Activated CD4-positive, alpha-beta T cell treated with anti-CD3 and anti-CD28 coated beads, Interleukin-2, amount 50 U/mL, for 48 hours (primary cell): ENCODE measurements at places on chromosomes 5 and 9.

DNA sequence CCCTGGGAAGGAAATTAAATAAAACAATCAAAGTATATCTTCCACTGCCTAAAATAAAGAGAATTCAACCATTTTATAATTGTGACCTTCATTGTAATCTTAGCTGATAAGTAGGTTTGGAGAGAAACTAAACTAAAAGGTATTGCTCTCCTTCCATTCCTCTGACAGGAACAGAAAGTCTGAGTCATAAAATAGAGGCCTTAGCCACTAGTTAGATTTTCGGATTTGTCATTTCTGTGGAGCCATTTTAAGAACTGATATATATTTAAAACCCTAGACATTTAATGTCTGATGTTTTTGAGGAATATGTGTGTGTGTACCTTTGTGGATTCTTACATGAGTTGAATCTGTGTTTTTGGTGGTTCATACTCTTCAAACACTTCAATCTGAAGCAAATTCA lies 11.8 kb upstream of the TMC1 start:
- no peak for DNase-seq

DNA sequence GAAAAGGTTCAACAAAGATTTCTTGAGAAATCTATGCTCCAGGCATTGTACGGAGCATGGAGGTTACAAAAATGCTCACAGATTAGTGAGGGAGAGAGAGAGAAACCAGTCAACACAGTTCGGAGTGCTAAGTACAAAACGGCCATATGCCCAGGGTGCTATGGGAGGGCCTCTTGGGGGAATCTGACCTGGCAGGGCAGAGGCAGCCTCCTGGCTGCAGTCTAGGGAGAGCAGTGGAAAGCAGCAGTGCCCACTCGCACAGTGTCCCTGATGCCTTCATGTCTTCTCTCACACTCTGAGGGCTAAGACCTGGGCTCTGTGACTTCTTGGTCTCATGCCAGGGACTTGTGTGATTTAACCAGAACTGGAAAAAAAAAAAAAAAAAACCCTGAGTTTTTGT lies 29.8 kb upstream of the SMC5 start:
- DNase-seq: no peak

GRCh38 chr5:107359033-107359915 lies 311.5 kb downstream of the EFNA5 start:
- no peak for DNase-seq

DNA sequence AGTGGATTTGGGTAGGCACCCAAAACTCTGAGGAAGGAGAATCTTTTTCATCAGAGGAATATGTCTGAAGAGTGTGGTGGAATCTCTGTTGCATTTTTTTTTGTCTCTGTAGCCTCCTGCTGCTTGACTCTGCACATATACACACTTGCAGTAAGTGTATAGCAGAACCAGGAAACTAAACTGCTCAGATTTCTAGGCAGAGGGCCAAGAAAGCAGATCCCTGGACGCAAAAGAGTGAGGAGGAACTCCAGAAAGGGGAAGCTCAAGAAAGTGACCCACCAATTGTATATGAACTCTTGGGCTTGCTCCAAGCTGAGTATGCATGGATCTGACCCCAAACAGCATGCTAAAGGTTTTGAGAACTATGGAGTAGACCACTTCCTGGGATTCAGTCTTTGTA lies 181.8 kb downstream of the GADD45G start:
- DNase-seq: no peak

DNA sequence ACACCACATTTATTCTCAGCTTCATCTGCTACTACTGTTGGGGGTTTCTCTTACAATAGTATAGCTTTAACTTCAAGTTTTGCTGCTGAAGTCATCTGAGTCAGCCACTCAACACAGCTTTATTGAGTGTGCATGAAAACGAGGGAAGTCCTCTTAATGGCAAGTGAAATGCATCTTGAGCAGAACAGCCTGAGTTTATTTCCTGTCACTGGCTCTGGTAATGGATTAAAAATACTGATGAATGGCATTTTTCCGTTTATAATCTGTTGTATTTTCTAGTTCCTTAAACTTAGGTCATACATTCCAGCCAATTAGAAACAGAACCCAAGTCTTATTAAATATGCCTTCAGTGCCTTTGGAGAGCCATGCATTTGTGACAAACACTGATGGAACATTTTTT lies 238.6 kb downstream of the SLF1 start:
- no peak for DNase-seq

GRCh38 chr5:111511831-111512374 lies 432 bp downstream of the STARD4 start:
- DNase-seq: peak; percentile 40

DNA sequence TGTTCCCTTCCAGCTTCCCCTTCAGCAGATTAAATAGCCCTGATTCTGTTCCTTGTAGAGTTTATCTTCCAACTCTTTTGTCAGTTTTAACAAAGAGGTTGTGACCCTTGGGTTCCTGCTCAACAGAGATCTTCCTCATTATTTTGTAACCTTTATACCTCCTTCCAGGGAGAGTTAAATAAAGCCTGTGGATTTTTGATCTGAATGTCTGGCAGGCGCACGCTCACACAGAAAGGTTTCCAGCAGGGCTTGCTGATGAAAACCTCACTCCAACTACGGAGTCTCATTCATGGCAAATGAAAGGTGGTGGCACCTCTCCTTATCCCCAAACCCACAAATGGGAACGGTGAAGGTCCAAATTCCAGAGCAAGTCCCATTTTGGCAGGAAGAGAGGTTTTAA lies 129.0 kb downstream of the SREK1 start:
- no peak for DNase-seq

DNA sequence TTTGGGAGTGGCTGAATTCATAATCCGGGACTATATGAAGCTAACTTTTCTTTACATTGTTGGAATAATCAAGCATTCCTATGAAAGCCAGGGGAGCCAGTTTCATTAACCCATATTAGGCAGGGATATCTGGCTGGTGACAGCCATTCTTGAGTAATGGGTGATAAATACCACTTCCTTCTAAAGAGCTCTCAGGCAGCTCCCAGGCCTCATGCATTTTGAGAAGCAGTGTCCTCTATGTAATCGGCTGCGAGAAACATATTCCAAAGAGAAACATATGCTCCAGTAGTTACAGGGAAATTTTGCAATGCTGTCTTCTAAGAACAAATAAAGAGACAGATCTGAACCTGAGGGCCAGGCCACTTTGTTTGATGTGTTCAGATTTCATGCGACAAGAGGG lies 83.1 kb downstream of the MSX2 start:
- DNase-seq: no peak

GRCh38 chr9:131179561-131180219 lies 54.3 kb downstream of the NUP214 start:
- no peak for DNase-seq

- DNase-seq: no peak
These were observed 162.5 kb upstream of the KIF2A start for GRCh38 chr5:62143268-62144229.

GRCh38 chr9:134698587-134699342 lies 57.2 kb downstream of the COL5A1 start:
- peak; percentile 70 for DNase-seq

DNA sequence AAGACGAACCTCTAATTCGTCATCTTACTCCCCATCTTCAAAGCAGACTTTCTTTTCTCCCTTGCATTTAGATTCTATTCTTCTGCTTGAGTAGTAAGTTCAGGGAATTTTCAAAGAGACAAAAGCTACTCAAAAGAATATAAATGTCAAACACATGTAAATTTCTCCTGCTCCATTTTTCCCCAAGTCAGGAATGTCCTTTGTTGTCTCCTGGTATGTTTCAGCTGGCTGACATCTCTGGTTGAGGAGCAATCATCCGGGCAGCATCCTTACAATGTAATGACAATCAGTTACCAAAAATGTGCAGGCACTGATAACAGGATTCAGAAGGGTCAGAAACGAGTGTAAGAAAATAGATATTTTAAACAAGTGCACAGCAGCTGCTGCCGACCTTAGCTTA lies 47.6 kb upstream of the PPP1R2B start:
- DNase-seq: no peak
